ENCODE measurements at places on chromosomes 7 and 10.

DNA sequence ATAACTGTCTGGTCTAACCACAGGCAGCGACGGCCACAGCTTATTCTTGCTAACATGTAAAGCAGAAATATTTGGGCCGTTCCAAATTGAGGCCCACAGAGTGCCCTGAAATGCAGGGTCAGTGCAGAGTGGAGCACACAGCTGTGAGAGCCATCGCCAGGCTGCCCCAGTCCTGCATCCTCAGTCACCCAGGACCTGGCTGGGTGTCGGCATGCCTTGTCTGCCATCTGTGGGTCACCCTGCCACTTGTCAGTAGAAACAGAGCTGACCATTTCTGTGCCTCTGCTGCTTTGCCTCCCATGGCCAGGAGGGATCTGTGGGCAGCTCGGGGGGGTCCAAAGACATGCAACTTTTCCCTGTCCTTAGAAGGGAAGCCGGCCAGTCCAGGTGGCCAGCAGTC is 57.3 kb upstream of the BTBD16 start:
- DNase-seq: no peak

- no peak for DNase-seq
Measured at GRCh38 chr7:130951303-130951975, 217.4 kb upstream of the KLF14 start.

- no peak for DNase-seq
Measured at GRCh38 chr7:28483908-28484605, 71.7 kb downstream of the CREB5 start.

DNA sequence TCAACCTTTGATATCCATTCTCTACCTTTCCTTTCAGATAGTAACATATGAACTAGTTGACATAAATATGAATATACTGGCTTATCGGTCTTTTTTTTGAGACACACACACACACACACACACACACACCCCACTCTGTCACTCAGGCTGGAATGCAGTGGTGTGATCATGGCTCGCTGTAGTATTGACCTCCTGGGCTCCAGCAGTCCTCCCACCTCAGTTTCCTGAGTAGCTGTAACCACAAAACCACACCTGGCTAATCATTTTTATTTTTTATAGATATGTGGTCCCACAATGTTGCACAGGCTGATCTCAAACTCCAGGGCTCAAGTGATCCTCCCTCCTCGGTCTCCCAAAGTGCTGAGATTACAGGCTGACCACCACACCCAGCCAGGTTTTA is 14.2 kb upstream of the NT5C3A start:
- no peak for DNase-seq

DNA sequence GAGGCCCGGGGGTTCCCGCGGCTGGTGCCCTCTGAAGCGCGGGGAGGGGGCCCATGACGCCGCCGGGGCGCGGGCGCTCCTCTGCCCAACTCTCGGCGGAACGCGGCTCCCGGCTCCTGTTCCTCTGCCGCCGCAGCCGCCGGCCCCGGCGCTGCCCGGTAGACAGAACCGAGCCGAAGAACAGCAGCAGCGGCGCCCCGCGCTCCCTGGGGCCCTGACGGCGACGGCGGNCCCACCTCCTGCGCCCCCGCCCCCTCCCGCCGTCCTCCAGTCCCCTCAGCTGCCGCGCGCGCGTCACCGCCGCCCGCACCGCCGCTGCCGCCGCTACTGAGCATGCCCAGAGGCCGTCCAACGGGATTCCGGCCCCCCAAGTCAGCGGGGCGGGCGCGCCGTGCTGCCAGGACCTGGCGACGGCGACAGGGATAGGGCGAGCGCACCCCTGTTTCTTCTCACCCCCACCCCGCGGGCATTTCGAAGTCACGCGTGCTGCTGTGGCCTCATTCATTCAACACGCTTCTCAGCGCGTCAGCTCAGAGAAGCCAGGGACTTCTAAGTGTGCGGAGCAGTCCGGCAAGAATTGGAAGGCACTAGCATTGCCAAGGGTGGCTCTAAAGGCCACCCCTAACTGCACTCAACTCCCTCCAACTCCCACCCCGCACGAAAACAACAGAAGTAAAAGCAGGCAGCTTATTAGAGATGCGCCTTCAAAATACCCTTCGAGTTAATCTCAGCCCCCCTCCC is at the start of gene IPMK:
Gene IPMK (minus strand): TSS at position 182 of the 741 bp plus-strand sequence. CDS start 283 bp downstream, outside the sequence.
- peak; percentile 94 for DNase-seq

GRCh38 chr7:5582532-5582935 is 158.9 kb upstream of the TNRC18 start:
- DNase-seq: no peak

GRCh38 chr10:133030781-133031180 is 56.9 kb upstream of the ADGRA1 start:
- no peak for DNase-seq

GRCh38 chr7:155807065-155807671 is 5.1 kb downstream of the SHH start:
- no peak for DNase-seq

DNA sequence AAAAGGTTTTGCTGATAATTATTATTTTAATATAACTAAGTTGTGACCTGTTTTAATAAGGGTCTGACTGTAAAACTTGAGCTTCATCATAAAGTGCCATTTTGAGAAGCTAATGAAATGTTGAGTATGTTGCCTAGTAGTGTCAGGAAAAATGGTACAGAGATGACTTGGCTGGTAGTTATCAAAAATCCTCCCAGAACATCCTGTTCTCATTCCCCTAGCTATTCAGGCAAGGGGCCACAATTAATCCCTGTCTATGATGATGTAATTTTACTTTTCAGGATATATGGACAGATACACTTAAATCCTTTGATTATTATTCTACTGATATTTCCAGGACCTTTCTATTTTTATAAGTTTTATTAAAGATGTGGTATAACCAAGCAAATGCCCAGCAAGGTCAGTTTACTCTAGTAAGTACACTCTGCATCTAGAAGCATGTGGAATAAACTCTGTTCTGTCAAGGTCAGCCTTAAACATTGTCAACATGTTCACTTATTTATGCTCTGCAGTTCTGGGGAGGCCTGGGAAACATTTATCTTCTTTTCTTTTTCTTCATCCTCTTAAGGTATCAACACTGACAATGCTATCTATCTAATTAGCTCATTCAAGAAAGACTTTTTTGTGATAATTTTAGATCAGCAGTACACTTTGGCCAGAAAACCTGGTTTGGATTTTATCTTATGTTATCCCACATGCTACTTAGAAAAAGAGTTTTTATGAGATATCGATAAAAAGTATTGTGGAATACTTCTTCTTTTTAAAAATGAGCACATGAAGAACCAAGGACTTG is 32.1 kb downstream of the BTRC start:
- DNase-seq: no peak

DNA sequence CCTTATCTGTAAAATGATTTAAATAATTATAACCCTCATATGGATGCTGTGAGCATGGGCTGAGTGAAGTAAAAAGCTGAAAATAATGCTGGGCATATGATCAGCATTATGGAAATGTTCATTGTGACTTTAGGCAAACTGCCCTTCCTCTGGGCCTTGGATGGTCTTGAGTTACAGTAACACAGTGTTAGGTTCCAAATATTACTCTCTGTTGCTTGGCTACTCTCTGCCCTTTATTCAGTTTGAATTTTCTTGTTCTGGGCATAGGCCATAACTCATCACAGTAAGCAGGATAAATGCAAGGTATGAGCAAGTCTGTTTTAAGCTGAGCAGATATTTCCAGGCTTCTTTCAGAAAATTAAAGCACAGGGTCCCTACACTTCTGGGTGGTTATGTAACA is 868.0 kb downstream of the KCNMA1 start:
- no peak for DNase-seq

DNA sequence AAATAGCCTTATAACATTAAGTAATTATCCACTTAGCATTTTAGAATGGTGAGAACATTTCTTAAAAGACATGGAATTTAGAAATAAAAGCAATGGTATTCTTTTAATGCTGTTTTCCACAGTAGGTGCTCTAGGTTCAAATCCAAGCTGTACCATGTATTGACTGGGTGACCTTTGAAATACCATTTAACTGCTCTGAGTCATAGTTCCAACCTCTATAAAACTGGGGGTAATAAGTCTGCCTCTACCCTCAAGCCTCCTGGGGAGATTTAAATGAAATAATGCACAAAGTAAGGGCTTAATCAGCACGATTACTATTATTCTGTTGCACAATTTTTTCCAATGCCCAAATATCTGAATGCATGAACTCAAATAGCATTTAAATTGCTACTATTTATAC is 236.4 kb upstream of the CCDC6 start:
- no peak for DNase-seq

DNA sequence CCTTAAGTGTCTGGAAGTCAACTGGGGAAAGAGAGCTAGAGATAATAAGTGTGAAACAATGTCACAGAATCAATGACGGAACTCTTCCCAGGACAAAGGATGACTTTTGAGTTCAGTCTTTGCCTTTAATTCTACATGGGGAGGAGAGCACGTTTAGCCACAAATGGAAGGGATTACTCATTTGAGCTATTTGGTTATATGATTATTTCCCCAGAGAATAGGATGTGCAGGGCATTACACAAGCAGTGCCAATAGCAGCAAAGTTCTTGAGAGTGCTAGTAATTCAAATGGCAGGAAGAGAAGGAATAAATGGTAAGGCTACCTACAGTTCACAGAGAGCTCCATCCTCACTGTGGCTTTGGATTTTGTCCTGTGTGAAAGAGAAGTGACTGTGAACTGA is 6.0 kb downstream of the EGFR start:
- DNase-seq: no peak
